CD14-positive monocyte (primary cell): ENCODE measurements at places on chromosomes 1 and 21. TPM values are rescaled to one million over a fixed set of nuclear protein-coding genes. Genes with fewer than 3 reads are reported as not detected.

GRCh38 chr1:150176593-150176992 is 26.9 kb downstream of the PLEKHO1 start:
- H3K36me3 ChIP-seq: no peaks in the 10 kb centered on the region
- H3K27me3 ChIP-seq: no peaks in the 10 kb centered on the region
- no peak overlapping the region for H3K4me3 ChIP-seq
- peak; percentile 42 for DNase-seq
- peak overlapping the region; percentile 55 for H3K27ac ChIP-seq

- peaks cover 29% of the 10 kb centered on the region for H3K4me1 ChIP-seq
- peaks cover 15% of the 10 kb centered on the region for H3K36me3 ChIP-seq
- H3K27ac ChIP-seq: no peak overlapping the region
- H3K27me3 ChIP-seq: no peaks in the 10 kb centered on the region
- H3K4me3 ChIP-seq: no peak overlapping the region
- no peak for DNase-seq
These were observed 54.3 kb downstream of the AGPAT3 start for GRCh38 chr21:43919283-43919682.

DNA sequence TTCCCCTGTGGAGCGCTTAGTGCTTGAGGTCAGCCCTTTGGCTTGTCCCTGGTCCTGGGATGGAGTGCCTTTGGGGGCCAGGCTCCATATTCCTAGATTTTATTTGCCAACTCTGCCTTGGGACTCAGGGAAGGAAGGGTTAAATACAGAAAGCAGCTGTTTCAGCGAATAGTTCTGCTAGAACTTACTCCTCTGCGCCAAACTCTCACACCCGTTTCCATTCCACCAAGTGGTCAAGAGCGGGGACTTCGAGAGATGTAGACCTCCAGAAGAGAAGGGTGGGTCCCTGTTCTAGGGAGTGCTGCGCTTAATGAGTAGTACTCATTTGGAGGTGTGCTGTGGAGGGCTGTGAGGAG is 704 bp upstream of the TOMM40L start:
- H3K27ac ChIP-seq: peak overlapping the region; percentile 77
- H3K36me3 ChIP-seq: peaks cover 54% of the 10 kb centered on the region
- H3K4me1 ChIP-seq: peaks cover 32% of the 10 kb centered on the region
- no peak overlapping the region for H3K4me3 ChIP-seq

DNA sequence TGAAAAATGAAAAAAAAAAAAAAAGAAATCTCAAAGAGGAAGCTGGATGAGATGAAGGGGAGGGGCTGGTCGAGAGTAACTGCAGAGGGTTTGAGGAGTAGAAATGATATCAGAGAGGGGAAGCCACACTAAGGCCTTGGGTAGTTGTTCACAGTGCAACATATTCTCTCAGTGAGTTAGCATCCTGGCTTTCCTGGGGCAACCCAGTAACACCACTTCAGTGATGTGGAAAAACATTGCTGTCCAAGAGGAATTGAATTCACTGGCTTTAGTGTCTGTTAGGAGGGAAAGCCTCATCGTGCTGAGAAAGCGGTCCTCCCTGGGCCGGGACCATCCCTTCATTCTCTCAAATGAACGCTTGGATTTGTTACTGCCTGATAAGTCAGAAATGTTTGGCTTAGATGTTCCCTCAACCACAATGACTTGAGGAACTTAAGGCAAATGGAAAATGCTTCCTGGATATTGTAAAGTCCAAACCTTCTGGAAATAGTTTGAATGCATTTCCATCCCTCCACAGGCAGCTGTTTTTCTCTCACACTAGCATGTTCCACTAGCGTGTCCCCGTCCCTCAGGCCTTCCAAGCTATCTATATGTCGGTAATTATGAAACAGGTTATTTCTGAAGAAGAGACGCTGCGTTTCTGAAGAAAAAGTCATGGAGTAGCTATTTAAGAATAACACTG is 12.2 kb downstream of the TGFB2 start:
- H3K27me3 ChIP-seq: peaks cover 2% of the 10 kb centered on the region
- no peaks in the 10 kb centered on the region for H3K36me3 ChIP-seq
- no peak overlapping the region for H3K27ac ChIP-seq
- DNase-seq: no peak
- peaks cover 3% of the 10 kb centered on the region for H3K4me1 ChIP-seq

DNA sequence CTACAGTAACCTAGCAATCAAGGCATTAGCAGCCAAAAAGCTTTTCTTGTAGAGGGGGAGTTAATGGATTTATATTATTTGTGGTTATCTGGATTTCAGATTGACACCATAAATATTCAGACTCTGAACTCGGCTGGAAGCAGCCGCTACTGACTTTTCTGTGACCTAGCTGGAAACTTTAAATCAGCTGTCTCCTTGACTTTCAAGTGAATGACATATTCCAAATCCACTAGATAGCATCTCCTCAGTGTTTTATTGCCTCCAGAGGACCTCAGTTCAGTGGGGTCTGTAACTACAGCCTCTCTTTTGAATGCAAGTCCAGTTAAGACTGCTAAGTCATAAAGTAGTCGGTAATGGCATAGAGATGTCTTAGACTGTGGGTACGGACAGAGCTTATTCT is 448.5 kb downstream of the NUF2 start:
- H3K27ac ChIP-seq: no peak overlapping the region
- no peak overlapping the region for H3K4me3 ChIP-seq

GRCh38 chr21:18006691-18007090 is 187.5 kb upstream of the C21orf91 start:
- no peaks in the 10 kb centered on the region for H3K4me1 ChIP-seq
- H3K36me3 ChIP-seq: no peaks in the 10 kb centered on the region
- H3K27me3 ChIP-seq: no peaks in the 10 kb centered on the region
- H3K4me3 ChIP-seq: no peak overlapping the region
- H3K27ac ChIP-seq: no peak overlapping the region

The PLA2G2D gene
- polyA plus RNA-seq: 0.08 TPM in 2 replicates

- H3K4me1 ChIP-seq: no peaks in the 10 kb centered on the region
- no peak overlapping the region for H3K4me3 ChIP-seq
- H3K36me3 ChIP-seq: no peaks in the 10 kb centered on the region
- no peaks in the 10 kb centered on the region for H3K27me3 ChIP-seq
- H3K27ac ChIP-seq: no peak overlapping the region
These were observed 28.4 kb upstream of the TTLL7 start for GRCh38 chr1:84027368-84027767.

DNA sequence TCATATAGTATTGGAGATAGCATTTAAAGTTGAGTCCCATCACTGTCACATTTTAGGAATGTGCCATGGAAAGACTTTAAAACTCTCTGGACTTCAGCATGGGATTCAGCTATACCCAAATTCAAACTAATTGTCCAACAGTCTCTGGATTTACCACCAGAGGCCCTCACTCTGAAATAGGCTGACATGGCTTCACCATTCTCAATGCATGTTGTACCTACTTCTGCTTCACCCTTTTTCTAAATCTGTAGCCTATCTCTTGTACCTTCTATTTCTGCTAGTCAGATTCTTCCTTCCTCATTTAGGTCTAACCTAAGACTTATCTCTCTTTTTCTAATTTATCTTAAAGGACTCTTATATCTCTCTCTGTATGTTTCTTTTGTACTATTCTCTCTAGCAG is 512.7 kb upstream of the ZRANB2 start:
- H3K36me3 ChIP-seq: no peaks in the 10 kb centered on the region
- H3K27me3 ChIP-seq: no peaks in the 10 kb centered on the region
- no peak overlapping the region for H3K27ac ChIP-seq
- H3K4me3 ChIP-seq: no peak overlapping the region

The SERPINC1 gene
- polyA plus RNA-seq: not detected

The KRTAP10-5 gene
- not detected in 2 replicates for polyA plus RNA-seq

The AGT gene
- polyA plus RNA-seq: not detected

- H3K4me1 ChIP-seq: peaks cover 83% of the 10 kb centered on the region
- H3K36me3 ChIP-seq: no peaks in the 10 kb centered on the region
- H3K27me3 ChIP-seq: no peaks in the 10 kb centered on the region
- peak overlapping the region; percentile 6 for H3K27ac ChIP-seq
These were observed 140.2 kb upstream of the HOOK1 start for GRCh38 chr1:59674595-59674994.

The EXTL1 gene
- polyA plus RNA-seq: not detected in 2 replicates

The APOBEC4 gene
- not detected in 2 replicates for polyA plus RNA-seq

- H3K36me3 ChIP-seq: no peaks in the 10 kb centered on the region
- H3K27ac ChIP-seq: no peak overlapping the region
- H3K27me3 ChIP-seq: no peaks in the 10 kb centered on the region
- no peak overlapping the region for H3K4me3 ChIP-seq
- no peak for DNase-seq
These were observed 122.6 kb downstream of the FCRL5 start for GRCh38 chr1:157429601-157430240.

The TMPRSS15 gene
- polyA plus RNA-seq: not detected

GRCh38 chr1:228081578-228082213 is 812 bp upstream of the ARF1 start:
- H3K4me1 ChIP-seq: peaks cover 43% of the 10 kb centered on the region
- H3K27ac ChIP-seq: no peak overlapping the region
- DNase-seq: no peak
- peak overlapping the region; percentile 93 for H3K4me3 ChIP-seq

GRCh38 chr1:112762541-112763500 is 47.7 kb upstream of the PPM1J start:
- H3K27ac ChIP-seq: no peak overlapping the region
- H3K4me3 ChIP-seq: no peak overlapping the region
- DNase-seq: no peak
- H3K4me1 ChIP-seq: no peaks in the 10 kb centered on the region
- no peaks in the 10 kb centered on the region for H3K36me3 ChIP-seq

The REN gene
- not detected for polyA plus RNA-seq

The CELSR2 gene
- 0.86 and 0.97 TPM in 2 replicates for polyA plus RNA-seq

GRCh38 chr21:15029077-15029476 is 35.7 kb downstream of the NRIP1 start:
- H3K4me1 ChIP-seq: peaks cover 9% of the 10 kb centered on the region
- DNase-seq: peak; percentile 68

DNA sequence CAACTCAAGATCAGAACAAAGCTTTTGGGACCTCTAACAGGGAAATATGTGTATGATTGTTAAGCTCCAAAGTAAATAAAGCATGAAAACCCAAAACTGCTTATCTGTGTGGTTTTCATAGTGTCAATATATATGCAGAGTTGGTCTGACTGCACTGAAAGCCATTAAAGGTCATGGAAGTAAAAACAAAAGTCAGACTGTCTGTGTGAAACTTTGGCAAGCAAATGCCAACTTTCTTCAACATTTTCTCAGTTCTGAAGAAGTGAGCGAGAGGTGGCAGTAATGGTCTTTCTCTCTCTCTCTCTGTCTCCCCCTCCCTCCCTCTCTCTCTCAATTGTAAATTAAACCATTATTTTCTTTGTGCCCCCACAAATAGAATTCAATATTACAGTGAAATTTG is 100.1 kb upstream of the S1PR1 start:
- no peaks in the 10 kb centered on the region for H3K36me3 ChIP-seq
- DNase-seq: no peak
- no peaks in the 10 kb centered on the region for H3K27me3 ChIP-seq
- H3K4me3 ChIP-seq: no peak overlapping the region

DNA sequence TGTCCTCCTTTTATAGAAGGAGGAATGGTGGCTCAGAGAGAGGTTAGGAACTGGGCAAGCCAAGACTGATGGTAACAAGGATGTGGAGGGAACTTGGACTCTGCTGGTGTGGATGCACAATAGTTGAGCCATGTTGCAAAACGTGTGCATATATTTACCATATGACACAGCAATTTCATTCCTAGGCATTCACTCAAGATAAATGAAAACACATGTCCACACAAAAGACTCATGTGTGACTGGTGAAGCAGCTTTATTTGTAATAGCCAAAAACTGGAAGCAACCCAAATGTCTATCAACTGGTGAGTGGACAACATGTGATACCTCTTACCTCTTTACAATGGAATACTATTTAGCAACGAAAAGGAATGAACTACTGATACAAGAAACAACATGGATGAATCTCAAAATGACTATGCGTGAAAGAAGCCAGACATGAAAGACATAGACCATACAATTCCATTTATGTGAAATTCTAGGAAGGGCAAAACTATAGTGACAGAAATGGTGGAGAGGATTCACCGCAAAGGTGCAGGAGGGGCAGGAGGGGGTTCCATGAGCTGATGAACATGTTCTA is 36.2 kb downstream of the CAMK2N1 start:
- H3K36me3 ChIP-seq: no peaks in the 10 kb centered on the region
- no peaks in the 10 kb centered on the region for H3K4me1 ChIP-seq

- peak overlapping the region; percentile 83 for H3K27ac ChIP-seq
- peaks cover 25% of the 10 kb centered on the region for H3K4me1 ChIP-seq
- no peak for DNase-seq
- peaks cover 3% of the 10 kb centered on the region for H3K27me3 ChIP-seq
- peak overlapping the region; percentile 71 for H3K4me3 ChIP-seq
These were observed 863 bp downstream of the FH start for GRCh38 chr1:241518476-241519307.

DNA sequence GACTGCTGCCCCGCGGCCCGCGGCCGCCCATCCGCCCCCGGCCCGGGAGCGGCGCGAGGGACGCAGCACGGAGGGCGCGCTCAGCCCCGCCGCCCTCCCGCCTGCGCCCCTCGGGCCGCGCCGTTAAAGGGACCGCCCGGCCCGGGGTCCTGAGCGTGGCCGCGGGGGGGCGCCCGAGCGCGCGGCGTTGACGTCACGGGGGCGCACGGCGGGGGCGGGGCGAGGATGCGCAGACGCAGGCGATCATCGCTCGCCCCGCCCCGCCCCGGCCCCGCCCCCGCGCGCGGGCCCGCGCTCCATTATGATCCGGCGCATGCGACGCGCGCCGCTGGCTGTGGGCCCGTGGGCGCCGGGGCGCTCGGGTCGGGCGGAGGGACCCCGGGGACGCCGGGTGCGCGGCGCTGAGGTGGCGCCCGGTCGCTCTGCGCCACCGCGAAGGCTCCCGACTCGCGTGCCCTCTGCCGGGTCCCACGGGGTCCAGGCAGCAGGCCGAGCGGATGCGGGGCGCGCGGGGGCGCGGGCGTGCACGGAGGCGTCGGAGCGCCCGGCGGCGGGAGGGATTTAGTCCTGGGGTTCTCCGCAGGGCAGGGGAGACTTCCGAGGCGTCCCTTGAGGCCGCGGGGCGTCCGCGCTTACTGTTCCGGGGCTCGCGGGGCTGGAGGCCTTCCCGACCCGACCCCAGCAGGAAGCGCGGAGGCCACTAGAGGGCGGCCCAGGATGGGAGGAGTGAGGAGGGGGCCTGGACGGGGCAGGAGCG is at the start of gene DVL1:
TSS of gene DVL1 (minus strand) at position 163 of the 757 bp plus-strand sequence. CDS start 353 bp downstream, outside the sequence.
- peak within 1 kb of the TSS; percentile 64 for H3K4me3 ChIP-seq
- peak within 1 kb of the TSS; percentile 62 for H3K27ac ChIP-seq
- no peaks in the 10 kb centered on the region for H3K36me3 ChIP-seq
- H3K27me3 ChIP-seq: peaks cover 11% of the 10 kb centered on the region
- peaks cover 11% of the 10 kb centered on the region for H3K4me1 ChIP-seq
